ENCODE measurements at places on chromosomes 7 and 10.
A peak's percentile ranks its signal among the peaks of the same experiment; 100 is the strongest.

GRCh38 chr7:116172353-116172752 lies 38.0 kb upstream of the TES start:
- DNase-seq: no peak

- no peak for DNase-seq
These were observed 3.2 kb upstream of the POLM start for GRCh38 chr7:44085546-44085945.

DNA sequence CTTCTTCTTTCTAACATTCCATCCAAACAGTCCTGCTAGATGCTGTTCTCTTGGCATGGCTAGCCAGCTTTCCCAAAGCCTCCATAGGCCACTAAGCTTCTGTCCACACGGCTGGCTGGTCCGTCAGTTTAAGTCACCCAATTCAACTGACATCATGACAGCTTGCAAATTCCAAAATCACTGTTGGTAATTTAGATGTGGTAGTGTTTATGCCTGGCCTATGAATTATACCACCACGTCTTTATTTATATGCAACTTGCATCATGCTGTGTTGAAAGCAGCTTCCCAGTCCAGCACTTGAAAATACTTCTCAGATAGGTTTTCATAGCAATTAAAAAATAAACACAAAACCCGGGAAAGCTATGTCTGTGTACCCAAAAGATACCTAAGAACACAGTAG lies 2.2 kb upstream of the VIM start:
- no peak for DNase-seq

DNA sequence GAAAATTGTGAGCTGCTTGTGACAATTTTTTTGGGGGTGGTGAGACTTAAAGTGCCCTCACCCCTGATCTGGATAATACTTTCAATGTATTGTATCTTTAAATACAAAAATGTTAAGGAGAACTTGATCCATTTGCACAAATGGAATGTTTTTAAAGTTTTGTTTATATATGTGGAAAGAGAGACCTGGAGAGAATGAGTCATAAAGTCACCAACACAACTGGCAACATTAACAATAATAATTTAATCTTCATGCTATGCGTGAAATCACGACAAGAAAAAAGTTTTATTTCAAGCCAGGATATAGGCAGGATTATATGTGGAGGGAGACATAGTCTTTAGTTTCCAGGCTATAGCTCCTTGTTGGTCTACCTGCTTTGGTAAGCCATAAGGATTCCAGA lies 537.5 kb downstream of the GPAM start:
- no peak for DNase-seq

GRCh38 chr7:50791938-50792341 lies 9.2 kb upstream of the GRB10 start:
- no peak for DNase-seq

DNA sequence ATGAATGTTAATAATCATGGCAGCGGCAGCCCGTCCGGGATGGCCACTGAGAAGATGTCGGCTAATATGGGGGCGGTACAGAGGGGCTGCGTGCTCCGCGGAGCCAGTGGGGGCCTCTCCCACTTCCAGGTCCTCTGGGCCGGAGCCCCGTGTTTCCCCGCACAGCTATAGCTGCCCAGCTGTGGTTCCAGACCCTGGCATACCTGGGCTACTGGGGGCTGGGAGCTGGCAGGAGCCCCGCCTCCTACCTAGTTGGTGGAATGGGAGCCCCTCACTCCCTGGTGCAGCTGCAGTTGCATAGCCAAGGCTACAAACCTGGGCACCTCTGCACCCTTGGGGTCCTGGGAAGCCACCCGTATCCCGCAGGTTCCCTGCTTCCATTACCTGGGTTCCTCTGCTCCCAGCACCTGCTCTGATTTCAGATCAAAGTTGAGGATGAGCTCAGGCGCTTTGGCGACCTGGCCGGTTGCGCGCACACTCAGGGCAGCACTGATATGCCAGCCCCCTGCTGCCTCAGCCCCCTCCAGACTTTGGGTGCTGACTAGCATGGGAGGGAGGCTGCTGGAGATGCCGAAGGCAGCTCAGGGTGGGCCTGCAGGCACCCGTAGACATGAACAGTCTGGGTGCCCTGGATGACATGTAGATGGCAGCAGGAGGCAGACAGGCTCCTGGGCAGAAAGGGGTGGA lies 236.5 kb upstream of the SEMA3D start:
- DNase-seq: no peak

GRCh38 chr10:63504145-63504881 lies 16.9 kb upstream of the REEP3 start:
- no peak for DNase-seq

GRCh38 chr10:122559228-122559627 lies 1.3 kb upstream of the DMBT1 start:
- no peak for DNase-seq

- peak; percentile 8 for DNase-seq
These were observed 5.1 kb downstream of the KEL start for GRCh38 chr7:142956951-142957623.

DNA sequence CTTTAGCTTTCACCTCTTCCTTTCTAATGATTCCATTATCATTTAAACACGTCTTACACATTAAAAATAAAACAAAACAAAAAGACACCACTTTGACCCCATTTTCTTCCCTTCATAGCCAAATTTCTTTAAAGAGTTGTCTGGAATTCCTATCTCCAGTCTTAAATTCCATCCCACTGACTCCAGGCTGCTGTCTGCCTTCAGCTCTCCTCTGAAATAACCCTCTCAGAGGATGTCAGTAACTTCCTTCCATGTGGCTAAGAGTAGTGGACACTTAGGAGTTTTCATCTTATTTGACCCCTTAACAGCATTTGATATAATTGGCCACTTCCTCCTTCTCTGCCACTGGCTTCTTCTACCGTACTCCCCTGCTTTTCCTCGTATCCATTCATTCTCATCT lies 69.6 kb upstream of the MKX start:
- DNase-seq: no peak

- DNase-seq: no peak
These were observed 259.2 kb downstream of the HDAC9 start for GRCh38 chr7:18754766-18755165.
